ENCODE measurements at places on chromosomes 4 and X. TPM values are rescaled to one million over a fixed set of nuclear protein-coding genes. Genes with fewer than 3 reads are reported as not detected.

Gene ZFP92
- total RNA-seq, result 0.15 TPM

Gene MECP2
- total RNA-seq, result 13.8 TPM

Gene NEXMIF
- not detected for total RNA-seq

Gene VCX3B
- not detected for total RNA-seq

Gene CT83
- total RNA-seq, result not detected

Gene TSPAN6
- total RNA-seq, result 17.4 TPM

Gene CRLF2
- total RNA-seq, result not detected

Gene CLNK
- not detected for total RNA-seq

Gene CT45A9
- not detected for total RNA-seq

Gene CXXC4
- 0.17 TPM for total RNA-seq

Gene OPHN1
- total RNA-seq, result 3.0 TPM

Gene FSTL5
- total RNA-seq, result not detected

Gene KLHL13
- total RNA-seq, result 3.2 TPM

Gene ARHGAP6
- 2.2 TPM for total RNA-seq

Gene SPINK2
- not detected for total RNA-seq

Gene SLC38A5
- total RNA-seq, result 63.6 TPM

Gene C4orf33
- total RNA-seq, result 11.6 TPM

Gene TCP11X2
- total RNA-seq, result not detected

Gene CXCL1
- 7.3 TPM for total RNA-seq

Gene ARHGAP4
- total RNA-seq, result 3.7 TPM

Gene STK32B
- total RNA-seq, result 0.59 TPM

Gene PSAPL1
- total RNA-seq, result not detected

Gene UBA6
- total RNA-seq, result 48.9 TPM

Gene EPGN
- not detected for total RNA-seq

Gene GLRA2
- not detected for total RNA-seq

Gene ELOVL6
- 40.3 TPM for total RNA-seq

Gene HPGD
- total RNA-seq, result not detected

Gene PNMA5
- not detected for total RNA-seq

Gene FAM199X
- total RNA-seq, result 9.8 TPM

Gene XK
- 0.15 TPM for total RNA-seq

Gene DDX60
- 5.2 TPM for total RNA-seq

Gene GAGE1
- not detected for total RNA-seq

Gene SCOC
- 36.0 TPM for total RNA-seq

Gene EMCN
- total RNA-seq, result not detected

Gene PGAM4
- not detected for total RNA-seq

Gene WDR17
- 1.3 TPM for total RNA-seq

Gene ADH1A
- total RNA-seq, result not detected

Gene STIM2
- 7.6 TPM for total RNA-seq

Gene DCAF12L1
- not detected for total RNA-seq

Gene TMPRSS11A
- not detected for total RNA-seq

Gene MAGEA2B
- total RNA-seq, result not detected

Gene SLC25A53
- 4.7 TPM for total RNA-seq

Gene TMEM144
- 1.2 TPM for total RNA-seq

Gene AWAT2
- not detected for total RNA-seq
